Kidney epithelial cell (primary cell): ENCODE measurements at places on chromosomes 5 and 9. TPM values are rescaled to one million over a fixed set of nuclear protein-coding genes. Genes with fewer than 3 reads are reported as not detected.
A peak's percentile ranks its signal among the peaks of the same experiment; 100 is the strongest.

Gene MEIKIN
- not detected in 2 replicates for total RNA-seq

Gene ADGRD2
- total RNA-seq = not detected in 2 replicates

Gene TMEFF1
- total RNA-seq = 15.7 and 23.4 TPM in 2 replicates

Gene ECM2
- not detected in 2 replicates for total RNA-seq

Gene SLC1A1
- 4.7 and 6.1 TPM in 2 replicates for total RNA-seq

Gene GMCL2
- not detected in 2 replicates for total RNA-seq

Gene MYOT
- total RNA-seq = not detected in 2 replicates

Gene ARHGEF39
- 0.62 and 1.2 TPM in 2 replicates for total RNA-seq

Gene WHRN
- 8.1 and 9.2 TPM in 2 replicates for total RNA-seq

Gene PCDHB7
- 0.96 and 1.5 TPM in 2 replicates for total RNA-seq

Gene HAVCR2
- 1.5 and 1.6 TPM in 2 replicates for total RNA-seq

Gene ADRA1B
- 2.2 and 2.9 TPM in 2 replicates for total RNA-seq

Gene SLCO4C1
- 1.1 and 1.5 TPM in 2 replicates for total RNA-seq

Gene PHF24
- 0.07 and 0.58 TPM in 2 replicates for total RNA-seq

Gene IFNB1
- not detected in 2 replicates for total RNA-seq

Gene PCA3
- total RNA-seq = not detected in 2 replicates

Gene SAXO1
- under 0.01 TPM in 1 of 2 replicates, not detected in the other for total RNA-seq

DNA sequence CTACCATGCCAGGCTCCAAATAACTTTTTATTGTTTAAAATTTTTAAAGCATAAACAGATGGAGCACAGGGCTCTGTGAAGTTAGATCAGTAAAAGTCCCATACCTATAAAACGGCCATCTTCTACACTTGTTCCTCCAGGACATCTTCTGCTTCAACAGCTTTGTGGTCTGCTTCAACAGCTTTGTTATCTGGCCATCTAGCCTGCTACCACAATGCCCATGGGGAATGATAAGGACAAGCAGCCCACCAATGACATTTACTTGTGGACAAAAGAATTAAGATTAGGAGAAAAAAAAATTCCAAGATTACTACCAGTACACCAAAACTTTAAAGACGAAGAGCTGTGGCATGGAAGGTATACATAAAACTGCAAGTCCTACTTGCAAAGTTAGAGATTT is 2.2 kb upstream of the VPS13A start:
- no peak for DNase-seq

DNA sequence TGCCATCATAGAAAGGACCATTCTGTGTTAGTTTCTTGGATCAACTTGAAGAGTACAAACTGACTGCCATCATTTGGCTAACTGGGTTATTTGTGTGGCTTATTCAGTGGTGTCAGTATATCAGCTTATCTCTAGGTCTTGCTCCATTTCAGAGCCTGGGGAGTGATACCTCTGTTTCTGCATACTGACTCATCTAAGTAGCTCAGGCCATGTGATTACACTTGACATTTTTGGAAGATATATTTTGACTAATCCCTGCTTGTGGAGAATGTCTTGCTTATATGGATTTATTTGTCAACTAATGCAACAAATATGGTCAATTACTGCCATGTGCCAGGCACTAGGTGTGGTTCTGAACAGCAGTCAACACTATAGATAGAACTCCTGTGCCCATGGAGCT is 311.7 kb downstream of the YTHDC2 start:
- no peak for DNase-seq

DNA sequence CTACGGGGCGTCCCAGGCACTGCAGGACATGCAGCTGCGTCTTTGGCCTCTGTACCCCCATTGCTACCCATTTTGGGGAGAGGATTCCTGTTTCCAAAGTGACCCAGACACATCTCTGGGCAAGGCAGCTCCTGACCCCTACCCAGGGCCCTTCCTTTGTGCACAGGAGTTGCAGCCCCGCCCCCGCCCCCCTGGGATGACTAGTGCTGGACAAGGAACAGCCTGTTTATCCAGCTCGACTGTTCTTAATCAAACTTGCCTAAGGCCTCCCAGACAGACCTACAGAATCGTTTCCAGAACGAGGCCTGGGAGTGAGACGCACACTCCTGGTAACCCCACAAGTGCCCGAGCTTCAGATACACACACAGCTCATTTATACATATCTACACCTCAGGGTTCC is 13.2 kb downstream of the DIPK1B start:
- DNase-seq = no peak

DNA sequence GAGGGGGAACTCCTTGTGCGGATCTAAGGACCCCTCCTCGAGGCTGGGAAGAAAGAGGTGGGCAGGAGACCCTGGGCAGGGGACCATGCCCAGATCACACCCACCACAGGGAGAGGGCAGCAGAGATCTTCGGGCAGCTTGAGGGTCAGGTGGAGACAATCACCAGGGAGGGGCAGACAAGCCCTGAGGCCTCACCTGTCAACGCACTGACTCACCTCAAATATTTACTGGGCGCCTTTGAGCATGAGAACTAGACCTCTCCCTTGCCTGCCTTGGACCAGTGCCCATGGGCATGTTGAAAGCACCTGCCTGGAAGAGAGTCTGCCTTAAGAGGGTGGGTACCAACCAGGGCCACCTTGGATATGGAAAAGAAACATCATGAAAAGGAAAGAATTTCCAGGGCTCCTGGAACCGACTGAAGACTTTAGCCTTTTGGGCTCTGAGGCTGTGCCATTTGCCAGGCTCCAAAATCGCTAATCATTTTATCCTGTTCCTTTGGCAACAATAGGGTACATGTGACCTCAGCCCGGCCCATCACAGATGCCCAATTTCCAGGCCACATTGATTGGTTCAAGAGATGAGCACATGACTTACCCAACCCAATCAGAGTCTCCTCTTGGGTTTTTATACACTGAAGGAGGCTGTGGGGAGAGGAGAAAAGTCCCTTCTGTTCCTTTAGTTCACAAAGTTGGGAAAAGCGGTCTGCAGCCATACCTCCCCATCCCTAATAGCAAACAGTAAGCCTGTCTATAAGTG is 10.4 kb upstream of the SPINK4 start:
- DNase-seq = peak; percentile 55

GRCh38 chr9:37383876-37384746 is 38.4 kb upstream of the GRHPR start:
- DNase-seq = no peak

GRCh38 chr9:117938086-117938485 is 233.9 kb downstream of the TLR4 start:
- no peak for DNase-seq

- DNase-seq = no peak
Measured at GRCh38 chr5:32206509-32207354, 32.6 kb upstream of the GOLPH3 start.

- DNase-seq = peak; percentile 47
Measured at GRCh38 chr5:88824892-88825583, 57.9 kb downstream of the MEF2C start.

DNA sequence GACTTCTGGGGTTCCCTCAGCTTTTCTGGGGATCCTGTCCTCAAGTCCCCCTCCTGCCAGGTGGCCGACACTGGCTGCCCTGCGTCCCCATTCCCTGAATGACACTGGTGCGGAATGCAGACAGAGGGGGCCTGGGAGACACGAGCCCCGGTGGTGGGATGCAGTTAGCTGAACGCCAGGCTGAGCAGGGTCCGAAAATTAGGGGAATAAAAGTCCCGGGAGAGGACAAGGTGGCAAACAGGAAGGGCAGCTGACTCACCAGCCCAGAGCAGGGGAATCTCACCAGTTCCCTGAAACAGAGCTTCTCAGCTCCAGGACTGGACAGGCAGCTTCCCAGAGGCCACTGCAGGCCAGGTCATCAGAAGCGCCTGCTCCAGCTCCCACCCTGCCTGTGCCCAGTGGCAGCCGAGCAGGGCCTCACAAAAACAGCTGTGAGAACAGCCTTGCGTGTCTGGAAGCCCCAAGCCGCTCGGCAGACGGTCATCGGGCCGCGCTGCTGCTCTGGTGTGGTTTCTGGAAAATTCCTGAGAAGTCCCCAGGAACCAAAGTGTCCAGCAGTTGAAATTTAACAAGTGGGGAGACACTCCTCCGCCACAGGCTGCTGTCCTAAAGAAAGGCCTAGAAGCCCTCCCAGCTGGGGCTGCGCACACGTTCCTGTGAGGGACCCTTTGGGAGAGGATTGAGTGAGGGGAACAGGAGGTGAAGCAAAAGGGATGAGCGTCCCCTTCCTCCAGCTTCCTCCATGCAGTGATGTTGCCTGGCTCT is 47.6 kb upstream of the EXOC3 start:
- DNase-seq = peak; percentile 32

GRCh38 chr9:82808478-82808877 is 254.5 kb downstream of the RASEF start:
- DNase-seq = no peak

- DNase-seq = peak; percentile 63
Measured at GRCh38 chr9:136882109-136882946, 4.0 kb upstream of the TRAF2 start.

- DNase-seq = no peak
Measured at GRCh38 chr5:95798545-95798944, 24.0 kb downstream of the GLRX start.

DNA sequence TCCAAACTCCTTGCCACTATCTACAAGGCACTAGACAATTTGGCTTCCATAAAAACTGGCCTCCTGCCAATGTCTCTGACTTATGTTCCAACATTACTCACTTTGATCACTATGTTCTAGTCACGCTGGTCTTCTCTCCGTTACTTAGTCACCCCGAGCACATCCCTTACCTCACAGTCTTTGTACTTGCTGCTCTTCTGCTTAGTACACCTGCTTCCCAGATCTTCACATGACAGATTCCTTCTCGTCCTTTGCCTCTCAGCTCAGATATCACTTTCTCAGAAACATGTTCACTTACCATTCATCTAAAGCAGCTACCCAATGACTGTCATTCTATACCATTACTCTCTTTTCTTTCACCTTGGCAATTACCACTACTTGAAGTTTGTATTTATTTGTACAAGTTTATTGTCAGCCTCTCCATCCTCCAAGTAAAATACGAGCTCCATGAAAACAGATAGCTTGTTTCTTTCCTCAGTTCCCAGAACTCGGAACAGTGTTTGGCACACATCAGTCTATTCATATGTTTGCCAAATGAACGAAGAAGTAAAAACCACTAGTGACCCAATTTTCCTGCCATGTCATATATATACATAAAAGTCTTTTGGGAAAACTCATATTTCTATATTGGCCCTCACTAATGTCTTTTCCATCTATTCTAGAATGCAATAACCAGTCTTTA is 5.9 kb upstream of the SLC22A5 start:
- DNase-seq = peak; percentile 91

DNA sequence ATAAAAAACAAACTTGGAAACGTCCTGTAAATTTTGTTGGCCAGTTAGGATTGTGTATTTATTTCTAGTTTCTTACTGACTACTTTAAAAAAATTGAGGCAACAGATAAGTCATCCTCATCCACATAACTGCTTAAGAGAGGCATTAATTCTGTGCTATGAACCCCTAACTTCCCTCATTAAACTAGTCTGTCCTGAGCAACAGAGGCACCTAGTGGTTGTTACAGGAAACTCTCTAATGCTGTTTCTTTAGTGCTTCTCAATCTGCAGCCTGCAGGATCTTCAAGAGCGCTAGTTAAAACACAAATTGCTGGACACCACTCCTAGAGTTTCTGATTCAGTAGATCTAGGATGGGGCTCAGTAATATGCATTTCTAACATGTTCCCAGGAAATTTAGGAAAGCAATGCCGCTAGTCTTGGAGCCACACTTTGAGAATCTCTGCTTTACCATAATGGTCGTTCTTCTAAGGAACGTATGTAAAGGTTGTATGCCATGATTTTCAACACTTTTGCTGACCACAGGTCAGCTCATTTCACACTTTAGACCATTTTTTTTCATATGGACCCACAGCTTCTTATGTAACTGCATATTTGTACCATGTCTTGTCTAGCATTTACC is 410.1 kb upstream of the SMARCA2 start:
- DNase-seq = peak; percentile 4

GRCh38 chr9:16561121-16561520 is 309.3 kb downstream of the BNC2 start:
- DNase-seq = no peak

DNA sequence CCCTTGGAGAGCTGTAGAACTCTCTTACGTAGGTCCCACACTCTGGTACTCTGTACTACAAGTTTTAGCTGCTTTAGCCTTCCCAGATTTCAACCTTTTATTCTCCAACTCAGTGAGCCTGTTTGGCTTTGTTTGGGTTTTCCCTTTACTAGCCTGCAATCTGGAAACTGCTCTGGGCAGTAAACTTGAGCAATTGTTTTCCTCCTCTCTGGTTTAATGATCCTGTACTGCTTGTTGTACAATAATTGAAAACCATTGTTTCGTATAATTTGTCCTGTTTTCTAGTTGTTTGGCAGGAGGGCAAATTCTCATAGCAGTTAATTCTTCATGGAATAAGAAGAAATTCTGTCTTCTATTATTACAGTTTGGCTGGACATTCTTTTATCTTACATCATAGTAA is 62.8 kb upstream of the TLX3 start:
- DNase-seq = no peak

DNA sequence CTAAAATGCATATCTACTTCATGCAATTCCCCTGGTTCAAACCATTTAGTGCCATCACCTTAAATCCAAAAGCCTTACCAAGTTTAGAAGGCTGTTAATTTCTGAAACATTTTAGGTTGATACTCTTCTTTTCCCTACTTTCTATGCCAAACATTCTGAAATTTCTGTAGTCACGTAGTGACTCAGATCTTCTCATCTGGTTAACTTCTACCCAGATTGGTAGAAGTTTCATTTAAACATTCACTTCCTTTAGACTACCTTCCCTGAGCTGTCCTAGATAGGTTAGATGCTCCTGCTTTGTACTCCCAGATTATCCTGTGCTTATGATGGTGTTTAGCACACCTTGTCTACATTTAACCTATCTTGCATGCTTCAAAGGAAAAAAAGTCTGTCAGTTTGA is 9.9 kb downstream of the RAD50 start:
- no peak for DNase-seq

DNA sequence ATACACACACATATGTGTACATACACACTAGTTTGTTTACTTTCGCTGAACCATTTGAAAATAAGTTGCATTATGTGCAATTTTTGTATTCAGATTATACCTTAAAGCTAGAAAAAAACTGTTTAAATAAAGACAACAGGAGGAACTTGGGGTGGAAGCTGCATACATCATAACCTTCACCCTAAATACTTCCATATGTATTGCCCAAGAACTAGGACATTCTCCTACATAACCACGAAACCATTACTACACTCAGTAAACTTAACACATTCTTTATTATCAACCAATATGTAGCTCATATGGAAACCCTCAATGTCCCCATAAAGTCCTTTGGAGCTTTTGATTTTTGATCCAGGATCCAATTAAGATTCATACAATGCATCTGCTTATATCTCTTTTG is 83.3 kb downstream of the GIN1 start:
- no peak for DNase-seq

DNA sequence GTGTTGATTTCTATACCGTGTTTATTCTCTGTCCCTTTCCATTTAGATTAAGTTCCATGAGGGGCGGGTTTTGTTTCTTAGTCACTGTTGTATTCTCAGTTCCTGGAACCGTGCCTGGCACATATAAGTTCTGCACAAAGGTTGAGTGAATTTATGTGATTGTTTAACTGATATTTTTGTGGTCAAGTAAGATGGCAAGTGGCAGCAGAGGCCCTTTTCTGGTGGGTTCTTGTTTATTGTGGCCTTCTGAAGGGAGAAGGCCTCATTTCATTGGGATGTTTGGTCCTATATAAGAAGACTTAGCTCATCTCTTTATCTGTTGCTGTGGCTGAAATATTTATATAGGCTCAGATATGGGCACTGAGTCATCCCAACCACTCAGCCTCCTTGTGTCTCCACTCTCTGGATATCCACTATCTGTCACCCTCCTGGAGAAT is 262.5 kb downstream of the PSAT1 start:
- DNase-seq = no peak
